Caki2 (cell line): ENCODE measurements at places on chromosomes 7 and 10. TPM values are rescaled to one million over a fixed set of nuclear protein-coding genes. Genes with fewer than 3 reads are reported as not detected.

Gene ZNF679
- total RNA-seq, result not detected in 2 replicates

Gene TBC1D12
- 4.7 and 14.8 TPM in 2 replicates for total RNA-seq

Gene AOAH
- 4.8 TPM in 1 of 2 replicates, not detected in the other for total RNA-seq

Gene GNGT1
- total RNA-seq, result not detected in 2 replicates

Gene ARID5B
- total RNA-seq, result 2.3 and 3.1 TPM in 2 replicates

Gene POU6F2
- total RNA-seq, result not detected in 2 replicates

Gene TSPAN15
- 29.9 and 51.0 TPM in 2 replicates for total RNA-seq
